ENCODE measurements at places on chromosomes 2 and 18. TPM values are rescaled to one million over a fixed set of nuclear protein-coding genes. Genes with fewer than 3 reads are reported as not detected.

ACAA2 gene
- 44.8 TPM for total RNA-seq

PJVK gene
- total RNA-seq = 4.2 TPM

HRH4 gene
- total RNA-seq = not detected

ODC1 gene
- 59.7 TPM for total RNA-seq

PSMA8 gene
- not detected for total RNA-seq

LPIN1 gene
- 15.0 TPM for total RNA-seq

TXNDC2 gene
- total RNA-seq = not detected

MAP3K19 gene
- not detected for total RNA-seq

SELENOI gene
- total RNA-seq = 31.3 TPM

G6PC2 gene
- 35.3 TPM for total RNA-seq

DYNAP gene
- not detected for total RNA-seq

SCN7A gene
- 7.8 TPM for total RNA-seq

TUBB8B gene
- total RNA-seq = not detected

OLA1 gene
- 43.3 TPM for total RNA-seq

KYNU gene
- 0.78 TPM for total RNA-seq

BAZ2B gene
- 62.5 TPM for total RNA-seq

Measured in body of pancreas (tissue), 4 donors.